ENCODE measurements at places on chromosomes 1 and 21.
A peak's percentile ranks its signal among the peaks of the same experiment; 100 is the strongest.

GRCh38 chr1:53354119-53354518, 26.2 kb upstream of the LRP8 start:
- H3K4me1 ChIP-seq: no peaks in the 10 kb centered on the region
- H3K4me3 ChIP-seq: no peak overlapping the region
- DNase-seq: no peak
- no peaks in the 10 kb centered on the region for H3K36me3 ChIP-seq

DNA sequence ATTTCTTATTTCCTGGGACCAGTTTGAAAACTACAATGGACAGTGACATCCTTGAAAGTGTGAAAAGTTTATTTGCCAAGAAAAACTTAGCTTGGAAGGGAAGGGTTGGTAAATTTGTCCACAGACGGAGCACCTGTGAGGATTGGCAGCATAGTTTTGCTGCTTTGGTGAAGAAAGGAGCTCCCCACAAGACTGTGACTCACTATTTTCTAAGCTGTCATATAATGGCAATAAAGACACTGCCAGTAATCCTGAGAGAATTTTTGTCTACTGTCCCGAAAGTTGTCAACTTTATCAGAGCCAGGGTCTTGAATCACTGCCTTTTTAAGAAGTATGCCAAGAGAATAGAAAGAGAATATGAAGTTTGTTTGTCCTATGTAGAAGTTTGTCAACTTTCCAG, 230.8 kb downstream of the NEGR1 start:
- H3K4me1 ChIP-seq: no peaks in the 10 kb centered on the region
- no peak overlapping the region for H3K27ac ChIP-seq
- no peaks in the 10 kb centered on the region for H3K36me3 ChIP-seq

DNA sequence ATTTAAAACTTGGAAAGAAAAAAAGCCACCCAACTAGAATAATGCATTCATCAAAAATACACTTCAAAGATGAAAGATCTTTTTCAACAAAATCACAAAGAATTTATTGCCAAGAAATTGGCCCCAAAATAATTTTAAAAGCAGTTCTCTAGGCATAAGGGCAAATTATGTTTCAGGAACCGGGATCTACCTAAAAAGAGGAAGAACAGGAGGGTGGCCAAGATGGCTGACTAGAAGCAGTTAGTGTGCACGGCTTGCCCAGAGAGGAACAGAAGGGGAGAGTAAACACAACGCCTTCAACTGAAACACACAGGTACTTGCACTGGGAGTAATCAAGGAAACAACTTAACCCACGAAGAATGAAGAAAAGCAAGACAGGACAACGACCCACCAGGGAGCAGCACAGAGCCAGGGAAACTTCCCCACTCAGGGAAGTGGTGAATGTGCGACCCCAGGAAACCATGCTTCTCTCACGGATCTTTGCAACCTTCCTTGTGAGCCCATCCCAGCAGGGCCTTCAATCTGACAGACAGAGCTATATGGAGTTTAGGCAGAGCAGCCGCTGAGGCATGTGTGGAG, 46.1 kb downstream of the ACKR1 start:
- H3K27ac ChIP-seq: no peak overlapping the region
- no peaks in the 10 kb centered on the region for H3K27me3 ChIP-seq
- H3K4me3 ChIP-seq: no peak overlapping the region

DNA sequence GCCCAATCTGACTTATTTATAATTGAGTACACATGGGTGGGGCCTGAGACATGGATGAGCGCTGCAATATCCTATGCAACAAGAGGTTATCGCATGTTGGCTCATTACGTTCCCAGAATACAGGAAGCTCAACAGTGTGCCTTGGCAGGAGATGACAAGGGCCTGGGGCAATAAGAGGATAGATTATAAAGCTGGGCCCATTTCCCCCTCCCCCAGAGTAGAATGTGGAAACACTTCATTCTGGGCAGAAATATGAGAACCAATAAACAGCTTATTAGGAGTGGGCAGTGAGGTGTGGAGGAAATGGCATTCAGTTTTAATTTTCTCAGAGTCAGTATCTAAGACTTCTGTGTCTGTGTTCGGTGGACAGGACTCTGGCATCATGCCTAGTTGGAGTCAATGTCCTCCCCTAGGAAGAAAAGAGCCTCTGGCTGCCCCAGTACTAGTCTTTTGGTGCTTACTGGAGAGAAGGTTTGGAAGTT, 92.8 kb downstream of the PIK3R3 start:
- H3K4me1 ChIP-seq: peaks cover 73% of the 10 kb centered on the region
- H3K27me3 ChIP-seq: no peaks in the 10 kb centered on the region
- H3K36me3 ChIP-seq: peaks cover 8% of the 10 kb centered on the region
- peak overlapping the region; percentile 96 for H3K27ac ChIP-seq
- DNase-seq: no peak

GRCh38 chr1:241808265-241808664, 39.7 kb upstream of the EXO1 start:
- no peak overlapping the region for H3K27ac ChIP-seq
- no peaks in the 10 kb centered on the region for H3K4me1 ChIP-seq
- no peaks in the 10 kb centered on the region for H3K27me3 ChIP-seq
- DNase-seq: no peak

GRCh38 chr1:16618719-16619118, 5.4 kb upstream of the NBPF1 start:
- no peaks in the 10 kb centered on the region for H3K27me3 ChIP-seq
- no peak overlapping the region for H3K27ac ChIP-seq
- H3K4me1 ChIP-seq: peaks cover 11% of the 10 kb centered on the region
- no peak overlapping the region for H3K4me3 ChIP-seq
- no peaks in the 10 kb centered on the region for H3K36me3 ChIP-seq

GRCh38 chr1:247070645-247071044, 8.0 kb downstream of the ZNF670 start:
- DNase-seq: no peak
- H3K4me3 ChIP-seq: no peak overlapping the region
- no peaks in the 10 kb centered on the region for H3K4me1 ChIP-seq
- no peaks in the 10 kb centered on the region for H3K27me3 ChIP-seq
- H3K27ac ChIP-seq: no peak overlapping the region
- peaks cover 26% of the 10 kb centered on the region for H3K36me3 ChIP-seq

- H3K27me3 ChIP-seq: no peaks in the 10 kb centered on the region
- peaks cover 15% of the 10 kb centered on the region for H3K4me1 ChIP-seq
- DNase-seq: peak; percentile 87
- H3K27ac ChIP-seq: no peak overlapping the region
- peak overlapping the region; percentile 33 for H3K4me3 ChIP-seq
- H3K36me3 ChIP-seq: no peaks in the 10 kb centered on the region
Observed at GRCh38 chr21:33937931-33938339, 22.3 kb upstream of the ATP5PO start.

DNA sequence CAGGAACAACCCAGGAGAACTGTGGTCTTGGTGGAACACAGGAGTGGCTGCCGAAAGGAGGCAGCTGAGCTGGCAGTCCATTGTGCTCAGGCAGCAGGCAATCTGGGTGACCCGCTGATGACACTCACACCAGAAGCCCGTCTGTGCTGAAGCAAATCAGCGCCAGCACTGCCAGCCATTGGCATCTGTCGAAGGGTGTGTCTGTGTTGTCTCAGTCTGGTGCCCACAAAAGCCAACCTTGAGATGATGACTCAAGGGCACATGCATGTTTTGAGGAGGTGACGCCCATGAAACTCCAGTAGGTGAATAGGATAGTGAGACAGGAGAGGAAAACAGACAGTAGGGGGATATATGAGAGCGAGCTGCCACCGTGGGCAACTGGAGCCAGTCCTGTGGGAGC, 167.3 kb downstream of the KAZN start:
- H3K36me3 ChIP-seq: no peaks in the 10 kb centered on the region
- no peaks in the 10 kb centered on the region for H3K27me3 ChIP-seq
- DNase-seq: no peak
- H3K4me3 ChIP-seq: no peak overlapping the region
- H3K4me1 ChIP-seq: peaks cover 3% of the 10 kb centered on the region
- H3K27ac ChIP-seq: no peak overlapping the region

GRCh38 chr1:151992303-151993083, 1.2 kb downstream of the S100A10 start:
- peaks cover 18% of the 10 kb centered on the region for H3K4me1 ChIP-seq
- no peaks in the 10 kb centered on the region for H3K27me3 ChIP-seq
- no peak for DNase-seq
- peak overlapping the region; percentile 66 for H3K4me3 ChIP-seq

GRCh38 chr21:29637134-29637533, 302.7 kb downstream of the GRIK1 start:
- no peak for DNase-seq
- H3K27ac ChIP-seq: no peak overlapping the region
- no peak overlapping the region for H3K4me3 ChIP-seq
- peaks cover 32% of the 10 kb centered on the region for H3K4me1 ChIP-seq
- no peaks in the 10 kb centered on the region for H3K27me3 ChIP-seq

GRCh38 chr1:200739702-200740570, 1.2 kb downstream of the CAMSAP2 start:
- no peaks in the 10 kb centered on the region for H3K27me3 ChIP-seq
- peaks cover 42% of the 10 kb centered on the region for H3K4me1 ChIP-seq
- H3K36me3 ChIP-seq: peaks cover 12% of the 10 kb centered on the region
- H3K4me3 ChIP-seq: peak overlapping the region; percentile 77
- peak overlapping the region; percentile 98 for H3K27ac ChIP-seq

GRCh38 chr21:45333583-45334121, 46.0 kb upstream of the POFUT2 start:
- no peak overlapping the region for H3K4me3 ChIP-seq
- DNase-seq: no peak
- no peaks in the 10 kb centered on the region for H3K27me3 ChIP-seq
- H3K4me1 ChIP-seq: no peaks in the 10 kb centered on the region
- H3K27ac ChIP-seq: no peak overlapping the region
- no peaks in the 10 kb centered on the region for H3K36me3 ChIP-seq

DNA sequence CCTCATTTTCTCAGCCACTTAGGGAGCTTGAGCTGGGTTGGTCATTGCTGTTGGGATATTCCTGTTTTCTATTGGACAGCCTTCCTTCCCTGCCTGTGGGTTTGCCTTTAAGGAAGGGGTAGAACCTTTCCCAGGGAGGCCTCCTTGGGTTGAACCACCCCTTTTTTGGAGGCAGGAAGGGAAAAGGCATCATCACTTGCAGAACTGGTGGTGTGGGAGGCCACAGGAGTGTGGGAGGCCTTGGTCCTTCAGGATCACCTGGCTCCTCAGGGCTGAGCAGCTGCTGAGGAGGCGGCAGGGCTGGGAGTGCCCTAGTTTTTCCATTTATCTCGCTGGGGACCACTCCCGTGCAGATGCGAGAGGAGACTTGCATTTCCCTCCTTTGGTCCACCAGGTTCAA, 667 bp upstream of the CYB561D1 start:
- DNase-seq: no peak
- no peak overlapping the region for H3K27ac ChIP-seq
- H3K27me3 ChIP-seq: no peaks in the 10 kb centered on the region
- peak overlapping the region; percentile 85 for H3K4me3 ChIP-seq

GRCh38 chr1:197692965-197693364, 82.3 kb downstream of the DENND1B start:
- no peak overlapping the region for H3K4me3 ChIP-seq
- no peak overlapping the region for H3K27ac ChIP-seq
- no peaks in the 10 kb centered on the region for H3K36me3 ChIP-seq
- no peaks in the 10 kb centered on the region for H3K27me3 ChIP-seq

GRCh38 chr1:164613176-164613575, 54.2 kb downstream of the PBX1 start:
- H3K4me3 ChIP-seq: no peak overlapping the region
- H3K36me3 ChIP-seq: no peaks in the 10 kb centered on the region
- H3K27me3 ChIP-seq: no peaks in the 10 kb centered on the region
- no peak overlapping the region for H3K27ac ChIP-seq

GRCh38 chr1:4796161-4797015, 142.0 kb downstream of the AJAP1 start:
- peak overlapping the region; percentile 40 for H3K4me3 ChIP-seq
- H3K4me1 ChIP-seq: peaks cover 31% of the 10 kb centered on the region
- peak overlapping the region; percentile 87 for H3K27ac ChIP-seq
- H3K36me3 ChIP-seq: no peaks in the 10 kb centered on the region
- no peaks in the 10 kb centered on the region for H3K27me3 ChIP-seq

Data from Karpas-422 (cell line).